Cerebellar nuclear complex (tissue), 1 donor: ENCODE measurements at places on chromosomes 3 and 15.

DNA sequence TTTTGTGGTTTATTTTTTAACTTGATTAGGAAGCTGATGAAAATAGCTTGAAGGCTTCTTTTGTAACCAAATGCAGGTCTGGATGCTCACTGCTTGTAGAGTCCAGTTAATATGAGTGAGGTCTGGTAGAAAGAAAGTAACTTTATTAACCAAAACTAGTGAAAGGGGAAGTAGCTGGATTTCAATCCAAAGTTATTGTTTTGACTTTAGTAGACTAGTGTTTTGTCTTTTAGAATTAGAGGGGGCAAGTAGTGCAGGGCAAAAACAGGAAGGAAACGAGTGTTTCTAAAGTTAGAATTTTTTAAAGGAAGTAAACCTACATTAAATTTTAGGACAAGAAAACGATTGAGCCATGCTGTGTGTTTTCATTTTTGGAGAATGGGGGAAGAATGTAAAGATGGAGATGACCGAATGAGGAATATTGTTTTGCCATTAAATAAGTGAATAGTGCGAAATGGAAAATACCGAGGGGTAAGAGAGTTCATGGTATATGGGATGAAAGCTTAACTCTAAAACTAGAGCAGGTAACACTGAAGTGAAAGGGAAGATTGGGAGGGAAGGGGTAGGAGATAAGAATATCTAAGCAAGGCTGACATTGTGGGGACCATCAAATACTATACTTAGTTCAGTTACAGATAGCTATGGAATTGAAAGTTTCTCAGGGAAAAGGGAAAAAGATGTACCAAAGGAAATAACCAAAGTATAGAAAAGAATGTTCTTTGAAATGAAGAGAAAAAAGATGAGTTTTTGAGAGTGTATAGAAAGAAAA, 40.0 kb downstream of the USP3 start:
- DNase-seq, result no peak

DNA sequence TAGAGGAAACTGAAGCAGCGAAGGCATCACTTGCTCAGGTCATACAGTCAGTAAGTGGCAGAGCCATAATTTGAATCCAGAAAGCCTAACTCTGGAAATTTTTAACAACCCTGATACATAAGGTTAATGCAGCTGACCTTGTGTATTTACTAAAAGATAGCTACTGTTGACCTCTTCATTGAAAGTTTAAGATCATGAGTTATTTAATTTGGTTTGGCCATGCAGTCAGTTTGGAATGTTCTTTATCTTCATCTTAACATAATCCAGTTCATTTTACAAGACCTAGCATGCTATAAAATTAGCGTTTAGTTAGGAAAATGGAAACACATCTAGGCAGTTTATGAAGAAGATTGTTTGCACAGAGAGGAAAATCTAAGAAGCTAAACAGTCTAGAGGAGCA, 240.9 kb downstream of the RBMS3 start:
- no peak for DNase-seq

GRCh38 chr3:194204042-194204987, 68.4 kb downstream of the HES1 start:
- no peak for DNase-seq

- no peak for DNase-seq
Observed at GRCh38 chr3:38543586-38543985, 47.4 kb downstream of the EXOG start.

GRCh38 chr3:17340693-17341092, 401.7 kb downstream of the TBC1D5 start:
- no peak for DNase-seq

- no peak for DNase-seq
Observed at GRCh38 chr3:172292422-172292821, 155.8 kb downstream of the GHSR start.

GRCh38 chr3:179265875-179266274, 15.0 kb upstream of the KCNMB3 start:
- no peak for DNase-seq

DNA sequence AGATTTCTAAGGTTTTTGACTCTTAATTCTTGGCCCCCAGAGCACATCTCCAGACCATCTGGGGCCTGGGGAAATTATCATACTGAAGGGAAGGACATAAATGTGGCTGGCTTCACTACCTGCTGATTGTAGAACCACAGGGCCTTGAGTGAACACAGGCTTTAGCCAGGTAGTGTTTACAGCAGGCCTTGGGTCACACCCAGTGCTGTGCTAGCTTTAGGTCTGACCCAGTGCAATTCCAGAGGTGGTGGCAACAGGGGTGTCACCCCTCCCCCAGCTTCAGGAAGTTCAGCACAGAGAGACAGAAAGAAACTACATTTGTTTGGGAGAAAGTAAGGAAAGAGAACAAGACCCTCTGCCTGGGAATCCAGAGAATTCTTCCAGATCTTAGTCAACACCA, 24.1 kb downstream of the PDCD10 start:
- DNase-seq, result no peak

- no peak for DNase-seq
Observed at GRCh38 chr3:34862456-34862855, 776.9 kb upstream of the ARPP21 start.
